ENCODE measurements at places on chromosomes 5 and 9.
A peak's percentile ranks its signal among the peaks of the same experiment; 100 is the strongest.

GRCh38 chr9:8845376-8845775 is 1045.8 kb upstream of the DMAC1 start:
- no peak for DNase-seq
- no peaks in the 10 kb centered on the region for H3K27me3 ChIP-seq
- no peak overlapping the region for H3K4me3 ChIP-seq
- no peaks in the 10 kb centered on the region for H3K4me1 ChIP-seq
- H3K27ac ChIP-seq, result no peak overlapping the region

GRCh38 chr5:18772475-18772874 is 1138.2 kb downstream of the TAF11L14 start:
- no peaks in the 10 kb centered on the region for H3K27me3 ChIP-seq
- no peak overlapping the region for H3K4me3 ChIP-seq
- no peaks in the 10 kb centered on the region for H3K4me1 ChIP-seq
- H3K36me3 ChIP-seq, result no peaks in the 10 kb centered on the region
- no peak overlapping the region for H3K27ac ChIP-seq

- no peaks in the 10 kb centered on the region for H3K36me3 ChIP-seq
- no peak overlapping the region for H3K27ac ChIP-seq
- H3K4me3 ChIP-seq, result no peak overlapping the region
- H3K27me3 ChIP-seq, result no peaks in the 10 kb centered on the region
Measured at GRCh38 chr5:149639737-149640136, 58.4 kb downstream of the ARHGEF37 start.

- H3K4me3 ChIP-seq, result no peak overlapping the region
- H3K36me3 ChIP-seq, result no peaks in the 10 kb centered on the region
- no peaks in the 10 kb centered on the region for H3K27me3 ChIP-seq
- no peak for DNase-seq
- H3K4me1 ChIP-seq, result no peaks in the 10 kb centered on the region
Measured at GRCh38 chr5:68954618-68954910, 139.2 kb upstream of the SLC30A5 start.

GRCh38 chr9:89427621-89428221 is 70.2 kb downstream of the SEMA4D start:
- peaks cover 1% of the 10 kb centered on the region for H3K27me3 ChIP-seq
- no peak for DNase-seq
- no peak overlapping the region for H3K27ac ChIP-seq
- no peaks in the 10 kb centered on the region for H3K36me3 ChIP-seq

DNA sequence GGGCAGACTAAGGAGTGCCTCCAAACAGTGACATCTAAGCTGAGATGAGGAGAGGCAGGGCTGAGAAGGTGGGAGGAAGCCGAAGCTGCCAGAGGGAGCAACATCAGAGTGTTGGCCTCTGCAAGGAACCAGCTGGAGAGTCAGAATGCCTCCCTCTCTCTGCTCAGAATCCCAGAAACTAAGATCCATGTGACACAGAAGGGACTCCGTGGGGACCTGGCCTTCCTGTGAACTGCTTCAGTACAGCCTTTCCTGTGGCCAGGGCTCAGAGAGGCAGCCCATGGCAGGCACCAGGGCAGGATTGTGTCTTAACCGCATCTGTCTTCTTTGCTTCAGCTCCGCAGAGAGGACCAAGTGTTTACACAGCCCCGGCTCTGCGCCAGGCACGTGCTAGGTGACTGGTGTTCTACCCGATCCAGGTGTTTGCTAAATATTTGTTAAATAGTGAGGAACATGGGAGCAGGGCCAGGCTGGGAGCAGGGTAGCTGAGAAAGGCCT is 33.5 kb downstream of the KCNMB1 start:
- peaks cover 1% of the 10 kb centered on the region for H3K27me3 ChIP-seq
- no peak for DNase-seq
- no peaks in the 10 kb centered on the region for H3K36me3 ChIP-seq
- H3K27ac ChIP-seq, result no peak overlapping the region

GRCh38 chr9:136328622-136329041 is 1.3 kb downstream of the GPSM1 start:
- H3K27ac ChIP-seq, result no peak overlapping the region
- H3K4me3 ChIP-seq, result no peak overlapping the region
- H3K36me3 ChIP-seq, result no peaks in the 10 kb centered on the region
- H3K27me3 ChIP-seq, result peaks cover 20% of the 10 kb centered on the region
- DNase-seq, result no peak

- no peak for DNase-seq
- H3K4me1 ChIP-seq, result no peaks in the 10 kb centered on the region
- no peak overlapping the region for H3K4me3 ChIP-seq
- no peak overlapping the region for H3K27ac ChIP-seq
Measured at GRCh38 chr5:66872736-66873331, 276.6 kb downstream of the MAST4 start.

DNA sequence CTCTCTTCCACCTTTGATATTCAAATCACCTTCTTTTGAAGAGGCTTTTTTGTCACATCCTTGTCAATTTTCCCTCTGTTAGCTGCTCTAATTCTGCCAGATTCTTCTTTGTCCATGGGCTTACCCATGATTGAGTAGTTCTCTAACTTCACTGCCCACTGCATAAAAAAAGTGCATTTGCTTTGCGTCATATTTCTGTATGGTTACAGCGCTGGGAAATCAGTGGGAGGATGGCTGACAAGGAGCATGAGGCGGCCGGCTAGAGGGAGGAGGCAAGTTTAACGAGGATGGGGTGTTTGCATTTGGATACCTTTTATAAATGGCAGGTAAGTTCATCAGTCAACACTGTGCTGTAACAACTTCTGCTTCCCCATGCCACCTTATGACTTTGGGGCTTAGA is 116.5 kb upstream of the LHFPL2 start:
- DNase-seq, result no peak
- no peak overlapping the region for H3K4me3 ChIP-seq
- H3K36me3 ChIP-seq, result no peaks in the 10 kb centered on the region
- peaks cover 18% of the 10 kb centered on the region for H3K4me1 ChIP-seq
- no peak overlapping the region for H3K27ac ChIP-seq
- no peaks in the 10 kb centered on the region for H3K27me3 ChIP-seq

GRCh38 chr5:17813214-17813613 is 179.0 kb downstream of the TAF11L14 start:
- no peak for DNase-seq
- no peak overlapping the region for H3K27ac ChIP-seq
- no peaks in the 10 kb centered on the region for H3K36me3 ChIP-seq
- H3K4me1 ChIP-seq, result no peaks in the 10 kb centered on the region

- H3K27ac ChIP-seq, result no peak overlapping the region
- DNase-seq, result no peak
- no peaks in the 10 kb centered on the region for H3K4me1 ChIP-seq
- H3K36me3 ChIP-seq, result no peaks in the 10 kb centered on the region
Measured at GRCh38 chr5:112933651-112934365, 11.8 kb upstream of the REEP5 start.

DNA sequence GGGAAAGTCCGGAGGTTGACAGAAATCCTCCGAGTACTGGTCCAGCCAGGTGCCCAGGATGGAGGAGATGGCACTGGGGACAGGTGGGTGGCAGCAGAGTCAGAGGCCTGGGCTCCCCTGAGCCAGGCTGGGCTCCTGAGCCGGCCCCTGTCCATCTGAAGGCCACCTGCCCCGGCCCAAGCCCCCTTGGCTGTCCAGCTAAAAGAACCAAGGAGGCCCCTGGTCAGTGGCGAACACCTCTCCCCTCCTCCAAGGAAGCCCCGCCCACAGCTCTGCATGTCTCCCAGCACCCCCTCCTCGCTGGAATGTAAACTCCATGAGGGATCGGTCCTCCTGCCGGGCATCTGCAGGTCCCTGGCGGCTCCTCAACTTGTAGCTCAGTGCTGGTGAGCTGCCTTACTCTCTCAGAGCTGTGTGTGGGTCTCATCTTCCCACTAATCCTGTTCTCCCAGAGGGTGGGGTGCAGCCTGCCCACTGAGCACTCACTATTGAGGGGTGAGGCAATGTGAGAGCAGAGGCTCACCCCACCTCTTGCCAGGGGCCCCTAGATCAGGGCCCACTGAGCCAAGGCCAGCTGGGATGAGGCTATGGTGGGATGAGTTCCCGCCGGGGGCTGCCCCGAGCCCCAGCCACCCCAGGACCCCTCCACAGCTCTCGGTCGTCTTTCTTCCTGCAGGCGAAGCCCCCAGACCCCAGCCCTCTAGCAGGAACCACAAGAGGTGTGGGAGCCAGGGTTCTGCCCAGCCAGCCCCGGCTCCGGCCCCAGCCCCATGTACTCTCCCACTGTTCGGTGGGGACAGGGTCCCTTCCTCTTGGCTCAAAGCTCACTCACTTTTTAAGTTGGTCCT is 12.0 kb downstream of the RALGDS start:
- no peak overlapping the region for H3K4me3 ChIP-seq
- no peak overlapping the region for H3K27ac ChIP-seq
- peaks cover 7% of the 10 kb centered on the region for H3K4me1 ChIP-seq
- peaks cover 17% of the 10 kb centered on the region for H3K36me3 ChIP-seq
- DNase-seq, result no peak
- H3K27me3 ChIP-seq, result no peaks in the 10 kb centered on the region

GRCh38 chr5:75510836-75511434 is 494 bp downstream of the CERT1 start:
- H3K27ac ChIP-seq, result peak overlapping the region; percentile 83
- H3K4me3 ChIP-seq, result peak overlapping the region; percentile 89
- H3K27me3 ChIP-seq, result no peaks in the 10 kb centered on the region
- peaks cover 43% of the 10 kb centered on the region for H3K4me1 ChIP-seq

- no peak for DNase-seq
- no peaks in the 10 kb centered on the region for H3K36me3 ChIP-seq
- H3K4me1 ChIP-seq, result no peaks in the 10 kb centered on the region
- H3K4me3 ChIP-seq, result no peak overlapping the region
- H3K27me3 ChIP-seq, result no peaks in the 10 kb centered on the region
- H3K27ac ChIP-seq, result no peak overlapping the region
Measured at GRCh38 chr5:180869587-180869986, 8.5 kb upstream of the ZFP62 start.

GRCh38 chr5:73215891-73216610 is 43.1 kb downstream of the TMEM174 start:
- H3K4me3 ChIP-seq, result peak overlapping the region; percentile 36
- DNase-seq, result peak; percentile 49
- H3K27ac ChIP-seq, result no peak overlapping the region
- 0 out of 2 replicates have a peak, but pooled peaks cover 6% of the 10 kb centered on the region for H3K4me1 ChIP-seq
- no peaks in the 10 kb centered on the region for H3K36me3 ChIP-seq
- H3K27me3 ChIP-seq, result peaks cover 4% of the 10 kb centered on the region

DNA sequence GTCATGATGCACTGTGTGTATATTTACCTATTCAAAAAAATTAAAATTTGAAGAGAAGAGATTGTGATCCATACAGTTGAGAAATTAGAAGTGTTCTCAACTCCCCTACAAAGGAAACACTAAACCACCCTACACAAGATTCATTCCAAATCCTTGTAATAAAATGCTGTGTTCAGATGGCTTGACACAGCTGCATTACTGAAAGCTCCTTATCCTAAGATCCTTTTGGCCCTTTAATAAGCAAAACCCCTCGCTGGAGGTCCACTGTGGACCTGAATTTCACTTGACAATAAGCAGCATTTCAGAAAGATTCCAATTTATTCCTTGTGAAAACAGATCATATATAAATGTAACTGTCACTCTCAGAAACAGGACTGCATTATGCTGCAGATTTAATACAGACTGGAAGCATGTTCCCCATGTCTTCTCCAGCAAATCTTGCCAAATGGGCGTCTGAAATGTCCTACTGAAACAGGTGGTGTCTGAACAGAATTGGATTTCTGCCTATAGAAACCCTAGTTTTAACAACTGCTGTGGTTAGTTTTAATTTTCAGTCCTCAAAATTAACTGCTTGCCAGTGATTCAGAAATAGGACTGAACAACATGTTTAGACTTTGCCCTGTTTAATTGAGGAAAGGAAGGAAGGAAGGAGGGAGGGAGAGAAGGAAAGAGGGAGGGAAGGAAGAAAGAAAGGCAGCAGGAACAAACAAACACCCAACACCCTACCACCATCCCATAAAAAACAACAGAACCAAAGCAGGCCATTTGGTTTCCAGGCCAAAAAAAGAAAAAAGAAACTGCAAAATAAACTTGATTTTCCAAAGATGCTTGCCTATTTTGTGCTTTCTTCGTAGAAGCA is 179.6 kb downstream of the MLLT3 start:
- H3K27ac ChIP-seq, result no peak overlapping the region
- no peaks in the 10 kb centered on the region for H3K4me1 ChIP-seq
- DNase-seq, result no peak
- no peaks in the 10 kb centered on the region for H3K36me3 ChIP-seq

- H3K4me1 ChIP-seq, result no peaks in the 10 kb centered on the region
- no peak for DNase-seq
- no peaks in the 10 kb centered on the region for H3K27me3 ChIP-seq
- H3K4me3 ChIP-seq, result no peak overlapping the region
- H3K36me3 ChIP-seq, result no peaks in the 10 kb centered on the region
Measured at GRCh38 chr5:177256296-177256695, 47.2 kb downstream of the RAB24 start.

GRCh38 chr5:170028124-170028523 is 47.8 kb upstream of the INSYN2B start:
- H3K36me3 ChIP-seq, result no peaks in the 10 kb centered on the region
- no peak overlapping the region for H3K27ac ChIP-seq
- H3K4me3 ChIP-seq, result no peak overlapping the region
- H3K27me3 ChIP-seq, result no peaks in the 10 kb centered on the region
- DNase-seq, result no peak

DNA sequence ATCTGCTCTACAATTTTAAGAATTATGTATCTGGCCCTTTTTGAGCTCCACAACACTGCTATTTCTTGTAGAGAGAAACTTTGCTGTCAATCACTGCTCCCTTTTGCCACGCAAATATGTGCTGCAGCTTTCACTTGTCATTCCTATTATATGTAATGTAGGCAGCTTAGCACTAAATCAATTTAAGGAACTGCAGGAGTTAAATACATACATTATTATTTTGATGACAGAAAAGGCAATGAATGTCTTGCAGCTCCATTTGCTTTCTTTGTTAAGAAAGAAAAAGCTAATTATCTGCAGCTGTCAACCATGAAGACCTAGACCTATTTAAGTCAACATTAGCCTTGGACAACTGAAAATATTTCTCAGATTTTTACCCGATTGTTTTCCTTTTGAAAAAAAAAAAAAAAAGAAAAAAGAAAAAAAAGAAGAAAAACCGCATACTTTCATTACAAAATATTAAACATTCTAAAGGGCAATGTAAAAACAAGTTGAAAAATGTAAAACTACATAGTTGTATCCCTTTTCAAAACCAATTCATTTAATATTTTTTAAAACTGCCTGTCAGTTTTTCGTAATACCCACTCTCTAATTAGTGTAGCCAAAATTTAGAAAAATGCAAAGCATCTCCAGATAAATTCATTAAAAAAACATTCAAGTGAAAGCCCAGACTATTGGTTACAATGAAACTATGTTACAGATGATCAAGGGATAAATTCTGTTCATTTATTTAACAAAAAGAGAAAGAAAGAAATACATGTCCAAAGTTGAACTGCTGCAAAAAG is 57.2 kb downstream of the RFX3 start:
- no peak for DNase-seq
- H3K36me3 ChIP-seq, result no peaks in the 10 kb centered on the region
- H3K4me1 ChIP-seq, result no peaks in the 10 kb centered on the region
- H3K27ac ChIP-seq, result no peak overlapping the region
- H3K4me3 ChIP-seq, result no peak overlapping the region
- H3K27me3 ChIP-seq, result no peaks in the 10 kb centered on the region

GRCh38 chr5:110159202-110159601 is 469.5 kb downstream of the MAN2A1 start:
- no peak for DNase-seq
- H3K27ac ChIP-seq, result no peak overlapping the region
- H3K27me3 ChIP-seq, result no peaks in the 10 kb centered on the region
- no peak overlapping the region for H3K4me3 ChIP-seq
- H3K4me1 ChIP-seq, result no peaks in the 10 kb centered on the region
- no peaks in the 10 kb centered on the region for H3K36me3 ChIP-seq

GRCh38 chr9:27558307-27558706 is 15.0 kb downstream of the C9orf72 start:
- no peak overlapping the region for H3K27ac ChIP-seq
- no peak for DNase-seq
- no peak overlapping the region for H3K4me3 ChIP-seq
- no peaks in the 10 kb centered on the region for H3K4me1 ChIP-seq
- no peaks in the 10 kb centered on the region for H3K27me3 ChIP-seq

- no peaks in the 10 kb centered on the region for H3K36me3 ChIP-seq
- no peaks in the 10 kb centered on the region for H3K27me3 ChIP-seq
- H3K27ac ChIP-seq, result peak overlapping the region; percentile 99
Measured at GRCh38 chr9:129597355-129598088, 23.4 kb downstream of the C9orf50 start.
